ENCODE measurements at places on chromosomes 1 and 21.

GRCh38 chr1:198889101-198889500, 250.3 kb downstream of the PTPRC start:
- no peak for DNase-seq

DNA sequence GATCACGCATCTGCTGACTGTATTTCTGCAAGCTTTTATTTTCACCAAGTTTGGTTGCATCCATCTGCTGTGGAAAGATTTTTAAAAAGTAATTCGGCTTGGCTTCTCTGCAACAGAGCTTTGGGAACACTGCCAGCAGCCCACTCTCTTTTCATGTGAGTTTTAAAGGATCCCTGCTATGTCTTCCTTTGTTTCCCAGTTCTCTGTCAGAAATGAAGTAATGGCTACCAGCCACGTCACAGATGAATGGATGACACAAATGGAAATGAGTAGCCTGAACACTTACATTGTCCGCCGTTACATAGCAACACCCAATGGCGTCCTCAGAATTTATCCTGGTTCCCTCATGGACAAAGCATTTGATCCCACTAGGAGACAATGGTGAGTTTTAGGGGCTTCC, 80.6 kb upstream of the RAVER2 start:
- DNase-seq, result no peak

DNA sequence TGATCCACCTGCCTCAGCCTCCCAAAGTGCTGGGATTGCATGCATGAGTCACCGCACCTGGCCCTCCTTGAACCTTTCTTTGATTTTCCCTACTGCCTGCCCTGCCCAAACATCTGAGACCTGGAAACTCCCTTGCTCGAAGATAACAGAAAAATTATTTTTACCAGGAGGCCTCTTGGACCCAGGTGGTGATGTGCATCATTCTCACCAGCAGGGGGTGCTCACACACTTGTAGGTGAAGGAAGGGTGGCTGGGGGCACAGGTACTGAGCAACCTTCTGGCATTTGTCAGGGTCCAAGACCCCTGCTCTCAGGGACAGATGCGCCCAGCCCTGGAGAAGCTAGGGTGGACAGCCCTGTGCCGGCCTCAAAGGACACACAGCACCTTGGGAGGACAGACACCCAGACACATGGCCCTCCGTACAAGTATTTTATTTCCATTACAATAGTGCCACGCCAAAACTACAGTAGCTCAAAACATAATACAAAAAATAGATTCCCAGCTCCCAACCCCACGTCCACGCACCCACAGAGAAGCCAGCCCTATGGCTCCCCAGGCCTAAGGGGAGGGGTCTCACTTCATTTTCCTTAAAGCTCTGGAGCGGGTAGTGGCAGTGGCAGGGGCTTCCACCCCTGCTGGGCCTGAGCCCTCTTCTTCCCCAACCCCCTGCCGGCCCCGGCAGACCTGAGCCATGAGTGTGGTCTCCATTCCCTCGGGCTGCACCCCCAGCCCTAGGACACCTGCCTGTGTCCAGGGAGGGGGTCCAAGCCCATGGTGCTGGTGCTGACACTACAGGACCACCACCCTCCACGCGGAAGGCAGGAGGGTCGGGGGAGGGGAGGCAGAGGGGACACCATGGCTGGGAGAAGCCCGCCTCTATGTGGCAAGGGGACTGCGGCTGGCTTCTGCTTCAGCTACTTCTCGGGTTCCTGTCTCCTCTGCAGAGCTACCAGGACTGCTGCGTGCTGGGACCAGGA, 40.4 kb upstream of the EIF4G3 start:
- DNase-seq, result no peak

GRCh38 chr1:39507230-39507928, 15.9 kb downstream of the BMP8A start:
- DNase-seq, result no peak

DNA sequence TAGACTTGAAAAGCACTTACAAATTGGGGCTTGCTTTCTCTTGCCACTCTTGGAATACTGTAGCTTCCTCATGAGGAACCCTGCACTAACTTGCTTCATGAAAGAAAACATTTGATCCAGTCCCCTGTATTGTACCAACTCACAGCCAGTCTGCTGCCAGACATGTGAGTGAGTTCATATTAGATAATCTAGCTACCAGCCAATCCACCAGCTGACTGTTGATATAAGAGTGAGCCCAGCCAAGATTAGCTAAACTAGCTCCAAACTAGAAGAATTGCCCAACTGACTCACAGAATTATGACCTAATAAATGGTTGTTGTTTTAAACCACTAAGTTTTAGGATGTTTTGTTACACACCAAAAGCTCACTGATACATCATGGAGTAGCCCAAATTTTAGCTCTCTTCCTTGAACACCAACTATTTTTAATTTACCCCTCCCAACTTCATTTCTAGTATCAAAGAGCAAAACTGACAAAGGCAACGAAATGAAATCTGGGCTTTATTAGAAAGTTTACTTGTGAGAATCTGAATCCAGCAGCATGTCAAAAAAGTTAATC, 6.6 kb upstream of the RGS8 start:
- no peak for DNase-seq

DNA sequence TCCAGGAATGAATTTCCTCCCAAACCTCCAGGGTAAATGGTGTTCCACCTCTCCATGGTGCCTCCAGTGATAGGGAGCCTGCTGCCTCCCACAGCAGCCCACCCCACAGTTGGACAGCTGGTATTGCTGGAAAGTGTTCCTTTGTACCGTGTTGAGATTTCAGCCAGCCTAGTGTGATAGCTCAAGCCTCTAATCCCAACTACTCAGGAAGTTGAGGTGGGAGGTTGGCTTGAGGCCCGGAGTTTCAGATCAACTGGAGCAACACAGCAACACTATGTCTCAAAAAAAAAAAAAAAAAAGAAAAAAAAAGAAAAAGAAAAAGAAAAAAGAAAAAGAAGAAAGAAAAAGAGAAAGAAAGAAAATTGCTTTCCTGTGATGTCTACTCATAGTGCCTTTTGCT, 96.1 kb downstream of the CHD1L start:
- no peak for DNase-seq

- no peak for DNase-seq
Measured at GRCh38 chr1:201254625-201255478, 28.5 kb upstream of the PKP1 start.

DNA sequence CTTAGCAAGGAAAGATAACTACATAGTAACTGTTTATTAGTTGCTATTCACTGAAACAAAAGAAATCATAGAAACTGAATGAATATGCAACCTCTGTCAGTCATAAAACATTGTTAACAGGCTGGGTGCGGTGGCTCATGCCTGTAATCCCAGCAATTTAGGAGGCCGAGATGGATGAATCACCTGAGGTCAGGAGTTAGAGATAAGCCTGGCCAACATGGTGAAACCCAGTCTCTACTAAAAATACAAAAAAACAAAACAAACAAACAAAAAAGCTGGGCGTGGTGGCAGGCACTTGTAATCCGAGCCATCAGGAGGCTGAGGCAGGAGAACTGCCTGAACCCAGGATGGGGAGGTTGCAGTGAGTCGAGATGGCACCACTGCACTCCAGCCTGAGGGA, 44.1 kb downstream of the CRB1 start:
- no peak for DNase-seq

GRCh38 chr1:16122350-16122881, 33.5 kb downstream of the EPHA2 start:
- no peak for DNase-seq

- no peak for DNase-seq
Measured at GRCh38 chr1:183967914-183968313, 69.6 kb downstream of the COLGALT2 start.

DNA sequence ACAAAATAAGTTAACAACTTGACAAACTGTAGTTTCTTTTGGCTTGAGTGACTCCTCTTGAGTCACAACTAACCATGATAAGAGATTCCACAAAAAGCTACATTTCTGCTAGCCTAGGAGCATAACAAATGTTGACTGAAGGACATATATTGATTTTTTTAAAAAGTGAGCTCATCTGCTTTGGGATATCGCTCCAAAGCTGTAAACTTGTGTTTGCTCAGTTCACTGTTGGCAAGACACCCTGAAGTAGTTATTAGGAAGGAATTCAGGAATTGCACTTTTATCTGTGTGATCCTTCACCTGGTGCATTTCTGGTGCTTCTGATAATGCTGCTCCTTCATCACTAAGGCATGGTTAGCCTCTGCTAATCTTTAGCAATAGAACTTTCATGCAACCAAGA, 23.7 kb downstream of the RWDD3 start:
- no peak for DNase-seq

- DNase-seq, result no peak
Measured at GRCh38 chr1:19903621-19904020, 19.8 kb downstream of the PLA2G2E start.

- no peak for DNase-seq
Measured at GRCh38 chr1:201255479-201256362, 27.6 kb upstream of the PKP1 start.

GRCh38 chr1:234525099-234525799, 46.3 kb upstream of the TARBP1 start:
- DNase-seq, result no peak

DNA sequence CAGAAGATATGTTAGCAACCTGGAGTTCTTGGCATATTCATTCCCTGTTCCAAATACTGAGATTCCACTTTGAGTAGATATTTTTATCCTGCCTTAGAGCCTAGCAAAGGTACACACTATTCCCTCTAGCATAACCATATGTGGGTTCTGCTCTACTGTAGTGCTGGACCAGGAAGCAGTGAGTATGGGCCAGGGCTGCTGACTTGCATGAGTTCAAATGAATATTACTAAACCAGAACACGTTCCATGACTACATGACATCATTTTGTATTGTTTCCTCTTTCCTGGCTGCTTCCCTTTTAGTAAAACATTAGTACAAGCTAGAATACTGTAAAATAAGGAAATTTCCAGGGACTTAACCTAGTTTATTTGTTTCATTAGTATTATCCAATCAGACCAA, 41.1 kb downstream of the TNFSF18 start:
- DNase-seq, result no peak

- no peak for DNase-seq
Measured at GRCh38 chr1:27687906-27688305, 15.9 kb upstream of the IFI6 start.

- no peak for DNase-seq
Measured at GRCh38 chr1:58468612-58469011, 77.9 kb downstream of the OMA1 start.

DNA sequence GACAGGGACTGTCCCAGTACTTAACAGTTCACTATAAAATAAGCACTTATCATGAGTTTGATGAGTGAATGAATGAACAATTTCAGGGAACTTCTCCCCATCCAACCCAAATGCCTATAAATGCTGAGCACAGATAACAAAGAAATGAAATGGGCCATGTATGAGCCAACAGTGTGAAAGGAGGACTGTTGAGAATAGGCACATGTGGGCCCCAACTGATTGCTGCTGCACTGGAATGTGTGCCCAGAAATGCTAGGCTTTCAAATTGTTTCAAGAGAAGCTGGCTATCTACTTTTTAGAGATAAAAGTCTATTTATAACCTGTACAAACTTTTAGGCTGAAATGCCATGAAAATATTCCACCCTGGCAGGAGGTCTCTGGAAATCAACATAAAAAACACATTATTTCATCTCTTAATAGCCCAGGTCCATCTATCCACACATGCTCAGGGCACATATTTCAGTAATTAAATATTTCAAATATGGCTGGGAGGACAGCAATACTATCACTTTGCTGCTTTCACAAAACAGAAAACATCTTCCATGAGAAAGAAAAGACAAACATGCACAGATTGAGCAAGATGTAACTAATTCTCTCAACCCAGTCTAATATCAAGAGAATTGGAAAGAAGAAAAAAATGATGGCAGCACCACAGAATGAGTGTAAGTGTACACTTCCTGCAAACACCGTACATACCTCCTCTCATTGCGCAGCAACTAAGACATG, 49.8 kb downstream of the COLGALT2 start:
- DNase-seq, result no peak

- DNase-seq, result no peak
Measured at GRCh38 chr1:198134252-198134651, 22.5 kb upstream of the NEK7 start.

- DNase-seq, result no peak
Measured at GRCh38 chr1:109770331-109771095, 6.8 kb upstream of the EPS8L3 start.

GRCh38 chr1:214102907-214103306, 115.1 kb downstream of the PROX1 start:
- no peak for DNase-seq

GRCh38 chr1:200337831-200338230, 72.0 kb downstream of the ZNF281 start:
- DNase-seq, result no peak

GRCh38 chr1:230061801-230062200, 5.2 kb upstream of the GALNT2 start:
- no peak for DNase-seq

DNA sequence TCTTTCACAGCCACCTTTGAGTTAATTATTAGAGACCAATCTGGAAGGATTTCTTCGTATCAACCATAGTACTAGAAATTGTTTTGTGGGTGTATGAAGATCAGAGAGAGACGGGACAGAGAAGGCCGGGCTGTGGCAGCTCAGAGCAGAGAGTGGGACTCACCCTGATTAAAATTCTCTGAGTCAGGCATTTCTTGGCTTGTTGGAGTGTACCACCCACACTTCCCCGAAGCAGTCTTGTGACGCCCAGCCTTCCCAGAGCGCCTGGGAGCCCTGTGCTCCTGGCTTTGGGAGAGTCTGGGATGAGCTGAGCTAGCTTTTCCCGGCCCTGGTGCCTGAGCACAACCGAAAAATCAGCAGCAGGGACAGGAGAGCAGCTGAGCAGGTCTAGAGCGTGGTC, 19.4 kb downstream of the PLEKHM2 start:
- no peak for DNase-seq

DNA sequence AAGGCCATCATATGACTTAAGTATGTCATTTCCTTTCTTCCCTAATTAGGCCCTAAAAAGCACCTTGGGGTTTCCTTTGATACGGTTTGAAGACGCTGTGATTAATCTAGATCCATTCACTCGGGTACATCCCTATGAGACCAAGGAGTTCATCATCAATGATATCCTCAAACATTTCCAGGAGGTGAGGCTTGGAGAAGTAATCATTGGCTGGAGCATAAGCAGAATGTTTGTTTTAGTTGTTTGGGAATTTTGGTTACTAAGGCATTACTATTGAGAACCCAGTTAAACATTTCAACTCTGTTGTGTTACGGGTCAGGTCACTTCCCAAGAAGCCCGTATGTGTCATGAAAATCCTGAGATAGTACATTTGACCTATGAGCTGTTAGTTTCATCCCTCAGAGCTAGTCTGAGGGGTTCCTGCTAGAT, 185.2 kb downstream of the VPS13D start:
- no peak for DNase-seq

- DNase-seq, result peak; percentile 42
Measured at GRCh38 chr1:205488074-205488723, 16.3 kb upstream of the CDK18 start.

- DNase-seq, result no peak
Measured at GRCh38 chr1:189782295-189782694, 695.4 kb downstream of the BRINP3 start.

All from NCI-H2081 treated with DMSO at 0.1 percent for 48 hours (cell line).